Suppressor macrophage treated with lipopolysaccharide for 4 hours (primary cell): ENCODE measurements at places on chromosomes 6 and 20.
A peak's percentile ranks its signal among the peaks of the same experiment; 100 is the strongest.

- DNase-seq = peak; percentile 35
Measured at GRCh38 chr6:98974309-98974708, 26.6 kb upstream of the FBXL4 start.

- no peak for DNase-seq
Measured at GRCh38 chr6:2190661-2191389, 54.6 kb downstream of the GMDS start.

- peak; percentile 79 for DNase-seq
Measured at GRCh38 chr6:152301021-152301764, 336.0 kb downstream of the SYNE1 start.

GRCh38 chr20:21280522-21281016, 22.6 kb upstream of the XRN2 start:
- peak; percentile 3 for DNase-seq

DNA sequence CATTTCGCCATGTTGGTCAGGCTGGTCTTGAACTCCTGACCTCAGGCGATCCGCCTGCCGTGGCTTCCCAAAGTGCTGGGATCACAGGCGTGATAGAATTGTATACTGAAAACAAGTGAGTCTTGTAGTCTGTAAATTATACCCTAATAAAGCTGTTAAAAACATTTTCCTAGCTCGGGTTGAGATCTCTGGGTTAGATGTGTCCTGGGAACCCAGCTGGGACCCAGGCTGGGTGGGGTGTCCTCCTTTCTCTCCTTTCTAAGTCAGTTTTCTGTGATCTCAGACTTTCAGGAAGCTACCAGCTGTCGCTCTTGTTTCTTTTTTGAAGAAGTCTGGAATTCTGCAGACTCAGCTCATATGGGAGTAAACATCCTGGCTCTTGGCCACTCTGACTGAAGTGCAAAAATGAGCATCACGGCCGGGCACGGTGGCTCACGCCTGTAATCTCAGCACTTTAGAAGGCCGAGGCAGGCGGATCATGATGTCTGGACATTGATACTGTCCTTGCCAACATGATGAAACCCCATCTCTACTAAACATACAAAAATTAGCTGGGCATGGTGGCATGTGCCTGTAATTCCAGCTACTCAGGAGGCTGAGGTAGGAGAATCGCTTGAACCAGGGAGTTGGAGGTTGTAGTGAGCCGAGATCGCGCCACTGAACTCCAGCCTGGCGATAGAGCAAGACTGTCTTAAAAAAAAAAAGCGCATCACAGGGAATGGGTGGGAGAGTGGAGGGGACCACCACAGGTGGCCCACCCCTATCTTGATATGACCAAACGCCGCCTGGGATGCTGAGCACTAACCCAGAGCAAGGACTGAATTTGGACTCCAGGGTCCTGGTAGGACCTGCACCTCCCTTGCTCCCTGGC, 9.9 kb upstream of the PCIF1 start:
- DNase-seq = peak; percentile 55

GRCh38 chr20:63345328-63346100, 15.6 kb downstream of the CHRNA4 start:
- no peak for DNase-seq

GRCh38 chr6:53928641-53929040, 133.8 kb downstream of the LRRC1 start:
- no peak for DNase-seq

DNA sequence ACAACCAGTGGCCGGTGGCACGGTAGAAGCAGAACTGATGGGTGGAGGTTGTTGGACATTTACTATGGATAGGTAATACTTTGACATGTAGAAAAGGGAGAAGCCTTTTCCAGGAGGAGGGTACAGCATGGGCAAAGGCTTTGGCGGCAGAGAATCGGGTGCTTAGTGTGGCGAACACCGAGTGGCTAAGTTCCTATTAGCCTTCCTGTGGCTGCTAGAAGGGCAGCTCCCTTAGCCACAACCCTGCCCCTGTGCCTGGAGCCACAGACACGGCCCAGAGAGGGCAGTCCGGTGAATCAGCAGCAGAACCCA, 37.9 kb upstream of the TGM2 start:
- no peak for DNase-seq

DNA sequence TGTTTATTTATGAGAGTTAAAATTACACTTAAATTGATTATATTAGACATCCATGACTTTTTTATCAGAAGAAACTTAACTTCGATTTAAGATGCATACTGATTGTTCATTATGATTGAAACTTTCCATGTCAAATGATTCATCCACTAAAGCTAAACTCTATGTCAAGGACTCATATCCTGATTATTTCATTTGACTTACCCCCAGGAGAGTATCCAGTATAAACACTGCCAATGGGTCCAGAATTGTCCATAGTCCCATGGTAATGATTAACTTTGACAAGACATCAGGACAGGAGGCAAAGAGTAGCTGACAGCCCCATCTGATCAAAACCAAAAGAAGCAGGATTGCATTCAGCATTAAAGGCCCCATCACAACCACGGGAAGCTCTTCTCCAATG, 709.9 kb downstream of the TFAP2A start:
- DNase-seq = no peak

DNA sequence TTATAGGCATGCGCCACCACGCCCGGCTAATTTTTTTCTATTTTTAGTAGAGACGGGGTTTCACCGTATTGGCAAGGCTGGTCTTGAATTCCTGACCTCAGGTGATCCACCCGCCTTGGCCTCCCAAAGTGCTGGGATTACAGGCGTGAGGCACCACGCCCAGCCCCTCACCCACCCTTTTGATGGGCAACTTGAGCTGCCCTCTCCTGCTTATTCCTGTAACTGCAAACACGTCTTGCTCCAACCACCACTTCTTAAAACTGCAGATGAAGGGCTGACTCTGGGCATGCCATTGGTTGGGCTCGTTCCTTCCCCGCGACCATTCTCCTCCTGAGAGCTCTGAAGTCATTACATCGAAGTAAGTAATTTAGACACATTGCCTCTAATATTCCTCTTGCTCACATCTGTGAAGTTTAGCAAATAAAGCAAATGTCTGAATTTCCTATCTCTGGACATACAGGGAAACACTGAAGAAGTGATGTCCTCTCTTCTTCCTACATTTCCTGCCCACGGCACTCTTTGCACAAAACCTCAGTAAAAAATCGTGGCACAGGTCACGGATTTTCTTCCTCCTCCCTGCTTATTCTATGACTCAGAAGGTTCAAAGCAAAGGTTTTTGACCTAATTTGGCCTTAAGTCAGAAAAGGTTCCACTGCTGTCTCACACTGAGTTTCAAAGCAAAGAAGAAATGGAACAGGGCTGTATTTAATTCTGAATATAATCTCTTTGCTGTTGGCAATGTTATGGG, 117.5 kb downstream of the GMPR start:
- no peak for DNase-seq

- DNase-seq = peak; percentile 86
Measured at GRCh38 chr6:7243179-7243981, 69.6 kb downstream of the SSR1 start.

GRCh38 chr20:21136015-21136732, 10.3 kb downstream of the KIZ start:
- DNase-seq = no peak
